ENCODE measurements at places on chromosomes 16 and 17.

DNA sequence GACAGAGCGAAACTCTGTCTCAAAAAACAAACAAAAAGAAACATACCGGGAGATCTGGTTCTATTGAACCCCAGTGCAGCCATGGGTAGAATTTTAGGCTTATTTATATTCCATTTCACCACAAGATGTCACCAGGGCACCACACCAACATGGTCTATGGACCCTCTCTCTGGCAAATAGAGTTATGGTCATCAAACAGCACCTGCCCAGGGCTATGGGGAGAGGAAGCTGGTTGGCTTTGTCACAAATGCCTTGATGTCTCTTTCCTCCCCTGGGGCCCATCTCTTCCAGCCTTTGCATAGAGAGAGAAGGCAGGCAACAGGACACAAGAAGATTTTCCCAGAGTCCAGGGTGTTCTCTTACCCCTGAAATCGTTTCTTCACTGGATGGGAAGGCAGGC is 128.4 kb downstream of the WWOX start:
- DNase-seq, result no peak

DNA sequence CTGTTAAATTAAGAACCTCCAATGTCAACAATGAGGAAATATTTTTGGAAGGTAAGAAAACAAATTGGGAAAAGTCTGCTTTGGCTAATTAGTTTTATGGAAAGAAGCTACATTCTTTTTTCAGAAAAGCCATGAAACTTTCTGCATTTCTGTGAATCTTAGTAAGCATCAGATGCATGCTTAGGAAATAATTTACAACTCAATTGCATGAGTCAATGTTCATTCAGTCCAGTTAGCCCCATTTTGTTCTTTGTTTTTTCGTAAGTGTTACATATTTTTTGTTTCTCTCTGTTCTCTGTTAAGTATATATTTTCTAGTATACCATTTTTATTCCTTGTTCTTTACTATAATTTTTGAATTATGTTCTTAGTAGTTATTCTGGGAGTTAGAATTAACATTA is 195.2 kb upstream of the KIF2B start:
- DNase-seq, result no peak

DNA sequence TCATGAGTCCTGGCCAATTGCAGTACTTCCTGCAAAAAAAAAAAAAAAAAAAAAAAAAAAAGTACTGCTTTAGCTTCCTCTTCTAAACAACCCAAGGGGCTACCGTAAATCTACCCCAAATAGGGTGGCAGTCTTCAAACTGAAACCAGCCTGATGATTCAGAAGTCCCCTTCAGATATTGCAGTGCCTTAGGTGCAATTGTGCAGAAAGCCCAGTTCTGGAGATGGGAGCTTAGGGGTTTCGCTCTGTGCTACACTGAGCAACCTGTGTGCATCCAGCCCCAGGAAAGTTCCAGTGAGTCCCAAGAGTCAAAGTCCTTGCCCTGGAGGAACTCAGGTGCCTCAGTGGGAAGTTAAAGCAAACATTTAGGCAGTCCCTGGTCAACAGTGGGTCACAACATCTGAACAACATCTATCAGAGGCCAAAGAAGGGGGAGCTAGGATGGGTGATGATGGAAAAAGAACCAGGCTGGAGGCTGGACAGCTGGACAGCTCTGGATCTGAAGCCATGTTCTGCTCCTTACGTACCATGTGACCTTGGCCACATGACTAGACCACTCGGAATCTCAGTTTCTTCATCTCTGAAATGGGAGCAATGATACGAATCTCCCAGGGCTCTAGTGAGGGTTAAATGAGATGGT is 6.7 kb upstream of the CIITA start:
- DNase-seq, result no peak

DNA sequence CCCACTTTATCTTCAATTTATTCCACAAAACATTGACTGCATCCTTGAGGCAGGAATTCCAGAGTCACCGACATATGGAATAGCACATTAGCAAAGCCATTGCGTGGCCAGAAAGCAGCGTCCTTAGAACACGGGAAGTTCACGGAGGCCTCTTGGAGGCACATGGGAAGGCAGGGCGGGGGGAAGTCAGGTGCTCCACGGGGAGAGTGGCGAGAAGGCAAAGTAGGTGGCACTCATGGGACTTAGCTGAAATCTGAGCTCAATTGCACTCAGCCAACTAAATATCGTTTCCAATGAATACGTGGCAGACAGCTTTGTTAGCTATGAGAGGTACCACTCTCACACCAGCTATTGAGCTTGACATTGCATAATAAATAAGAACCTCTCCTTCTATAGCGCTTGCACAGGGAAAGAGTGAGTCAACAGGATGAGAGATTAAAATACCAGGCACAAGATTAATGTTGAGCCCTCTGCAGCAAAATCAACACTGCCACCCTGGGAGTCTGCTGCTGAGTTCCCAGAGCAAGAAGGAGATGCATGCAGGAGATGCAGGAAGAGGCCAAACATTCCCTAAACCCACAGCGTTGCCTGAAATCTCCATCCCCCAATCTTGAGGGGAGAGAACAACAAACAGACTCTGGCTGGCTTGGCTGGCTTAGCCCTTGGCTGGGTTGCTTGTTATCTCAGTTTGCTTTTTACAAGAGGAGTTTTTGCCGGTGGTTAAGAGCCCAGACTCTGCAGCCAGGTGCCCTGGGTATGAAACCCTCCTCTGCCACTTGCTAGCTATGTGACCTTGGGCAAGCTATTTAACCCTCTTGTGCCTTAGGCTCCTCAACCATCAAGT is 28.8 kb downstream of the ABCC12 start:
- DNase-seq, result no peak

DNA sequence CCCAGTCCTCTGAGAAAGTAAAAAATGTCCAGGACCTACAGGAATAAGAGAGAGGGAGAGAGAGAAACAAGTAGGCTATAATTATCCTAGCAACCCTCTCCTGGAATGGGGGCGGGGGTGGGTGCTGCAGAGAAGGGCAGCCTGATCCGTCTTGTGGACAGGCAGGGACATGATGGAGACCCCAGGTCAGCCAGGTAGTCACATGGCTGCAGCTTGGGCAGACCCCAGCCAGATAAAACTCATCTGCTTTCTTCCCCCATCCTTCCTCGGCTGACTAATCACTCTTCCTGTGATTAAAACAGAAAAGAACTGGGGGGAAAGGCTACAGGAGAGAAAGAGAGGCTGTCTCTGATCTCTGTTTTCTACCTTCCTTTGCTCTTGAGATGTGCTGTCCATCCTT is 32.6 kb downstream of the COPZ2 start:
- DNase-seq, result no peak

- no peak for DNase-seq
These were observed 7.4 kb downstream of the CACNG4 start for GRCh38 chr17:66971730-66972441.

- DNase-seq, result no peak
These were observed 50.1 kb upstream of the NACA2 start for GRCh38 chr17:61641084-61641483.

GRCh38 chr16:64408699-64409098 is 713.2 kb downstream of the CDH11 start:
- DNase-seq, result no peak

GRCh38 chr16:75202069-75202590 is 4.8 kb downstream of the CTRB2 start:
- DNase-seq, result no peak

DNA sequence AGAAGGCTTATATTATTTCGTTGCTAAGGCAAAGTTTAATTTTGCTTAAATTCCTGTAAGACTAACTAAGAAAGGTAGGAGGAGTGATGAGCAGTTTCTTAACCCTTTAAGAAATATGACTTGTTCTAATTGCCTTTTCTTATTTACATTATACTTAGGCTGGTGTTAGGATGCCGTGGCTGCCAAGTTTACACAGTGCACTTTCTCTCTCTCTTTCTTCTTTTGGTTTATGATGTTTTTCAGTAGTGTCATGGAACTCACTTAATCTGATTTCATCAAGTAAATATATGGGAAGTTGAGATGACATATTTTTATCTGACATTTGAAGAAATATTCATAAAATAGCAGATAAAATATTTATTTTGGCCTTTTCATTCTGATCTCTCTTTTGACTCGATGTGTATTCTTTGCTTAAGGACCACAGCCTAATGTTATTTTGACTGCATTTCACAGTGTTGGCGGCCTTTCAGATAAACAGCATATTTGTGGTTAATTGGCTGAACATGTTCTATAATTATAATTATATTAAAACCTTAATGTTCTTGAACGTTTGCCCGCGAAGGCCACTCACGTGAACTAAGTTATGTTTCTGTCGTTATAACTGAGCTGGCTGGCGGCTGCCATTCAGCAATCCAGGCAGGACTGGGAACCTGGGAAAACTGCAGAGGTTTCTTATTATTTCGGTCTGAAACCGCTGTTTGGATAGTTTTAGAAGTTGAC is 191.6 kb downstream of the WWOX start:
- DNase-seq, result no peak

DNA sequence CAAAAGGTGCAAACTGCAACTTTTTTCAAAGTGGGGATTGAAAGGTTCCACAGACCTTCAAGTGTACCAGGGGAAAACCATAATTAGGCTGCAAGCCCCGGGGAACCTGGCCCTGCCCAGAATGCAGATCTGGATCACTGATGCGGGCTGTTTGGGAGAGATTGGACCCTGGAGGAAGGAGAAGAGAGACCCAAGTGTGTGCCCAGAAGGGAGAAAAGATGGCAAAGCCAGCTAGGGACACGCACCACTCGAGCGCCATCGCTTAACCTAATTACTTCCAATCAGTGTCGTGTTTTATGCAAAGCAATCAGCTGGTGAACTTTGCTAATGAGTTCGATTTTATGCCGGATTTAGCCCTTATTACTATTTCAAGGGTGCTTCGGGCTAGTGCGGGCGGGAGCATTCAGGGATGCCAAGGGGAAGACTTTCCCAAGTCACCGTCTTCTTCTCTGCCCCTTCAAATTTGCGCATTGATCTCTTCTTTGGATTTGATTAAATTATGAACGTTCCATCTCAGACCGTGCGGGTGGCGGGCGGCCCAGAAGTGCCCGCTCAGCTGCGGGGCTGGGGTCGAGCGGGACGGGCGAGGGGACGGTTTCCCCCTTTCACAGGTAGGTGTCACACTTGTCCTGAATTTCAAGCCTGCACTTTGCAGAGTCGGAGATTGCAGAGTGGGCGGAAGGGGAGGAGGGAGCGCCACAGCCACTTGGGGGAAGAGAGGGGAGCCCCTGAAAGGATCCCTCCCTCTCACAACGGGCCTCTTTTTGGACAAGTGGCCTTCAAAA is 4.0 kb downstream of the IRX5 start:
- DNase-seq, result no peak

GRCh38 chr17:48663134-48663924 is 37.2 kb upstream of the HOXB9 start:
- no peak for DNase-seq

DNA sequence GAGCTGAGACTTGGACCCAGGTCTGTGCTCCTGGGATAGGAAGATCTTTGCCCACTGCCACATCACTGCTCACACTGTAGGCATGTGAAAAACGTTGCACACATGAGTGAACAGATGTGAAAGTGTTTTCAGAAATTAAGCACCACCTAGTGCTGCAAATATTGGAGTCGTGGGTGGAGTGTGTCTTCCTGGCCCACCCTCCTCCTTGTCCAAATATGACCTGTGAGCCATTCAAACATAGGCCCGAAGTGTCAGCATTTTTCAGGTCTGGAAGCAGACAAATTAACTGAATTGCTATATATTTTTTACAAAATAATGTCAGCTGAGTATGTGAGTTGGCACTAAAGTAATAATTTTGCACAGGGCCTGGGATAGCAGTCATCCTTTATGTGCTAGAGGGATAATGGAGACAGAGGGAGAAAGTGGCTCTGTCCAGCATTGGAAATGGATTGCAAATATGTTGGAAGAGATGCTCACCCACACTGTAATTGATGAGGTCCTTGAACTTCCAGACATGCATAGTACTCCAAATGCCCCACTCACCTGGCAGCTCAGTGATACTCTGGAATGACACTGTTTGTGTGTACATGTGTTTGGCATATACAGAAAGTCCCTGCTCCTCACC is 58.7 kb downstream of the ACSM1 start:
- DNase-seq, result no peak

- no peak for DNase-seq
These were observed 15.0 kb downstream of the CAVIN1 start for GRCh38 chr17:42408061-42408460.

DNA sequence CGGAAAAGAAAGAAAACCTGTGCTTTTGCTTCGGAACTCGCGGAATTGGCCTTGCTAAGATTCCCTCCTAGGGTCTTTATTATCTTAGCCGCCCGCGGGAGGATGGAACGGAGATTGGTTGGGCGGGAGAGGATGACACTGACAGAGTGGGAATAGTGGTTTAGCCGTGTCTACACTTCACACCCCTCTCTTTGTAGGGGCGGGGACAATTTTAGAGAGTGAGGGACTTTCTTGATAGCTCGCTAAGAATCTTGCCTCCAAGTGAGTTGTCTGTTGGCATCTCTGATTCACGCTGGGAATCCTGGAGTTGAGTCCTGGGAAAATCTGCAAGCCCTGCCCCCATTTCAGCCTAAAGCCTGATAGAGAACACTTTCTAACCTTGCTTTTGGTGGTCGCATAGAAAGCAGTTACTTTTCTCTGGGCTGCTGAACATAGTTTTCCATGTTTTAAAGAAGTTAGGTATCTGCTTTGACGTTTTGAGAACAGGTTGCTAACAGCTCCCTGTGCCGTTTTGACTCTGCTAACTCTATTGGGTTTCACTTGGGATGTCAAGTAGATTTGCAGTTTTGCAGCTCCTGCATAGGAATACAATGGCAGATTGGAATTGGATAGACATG is 697 bp downstream of the NOL11 start:
- peak; percentile 29 for DNase-seq

GRCh38 chr17:75848523-75849278 is 4.5 kb upstream of the UNC13D start:
- peak; percentile 89 for DNase-seq

DNA sequence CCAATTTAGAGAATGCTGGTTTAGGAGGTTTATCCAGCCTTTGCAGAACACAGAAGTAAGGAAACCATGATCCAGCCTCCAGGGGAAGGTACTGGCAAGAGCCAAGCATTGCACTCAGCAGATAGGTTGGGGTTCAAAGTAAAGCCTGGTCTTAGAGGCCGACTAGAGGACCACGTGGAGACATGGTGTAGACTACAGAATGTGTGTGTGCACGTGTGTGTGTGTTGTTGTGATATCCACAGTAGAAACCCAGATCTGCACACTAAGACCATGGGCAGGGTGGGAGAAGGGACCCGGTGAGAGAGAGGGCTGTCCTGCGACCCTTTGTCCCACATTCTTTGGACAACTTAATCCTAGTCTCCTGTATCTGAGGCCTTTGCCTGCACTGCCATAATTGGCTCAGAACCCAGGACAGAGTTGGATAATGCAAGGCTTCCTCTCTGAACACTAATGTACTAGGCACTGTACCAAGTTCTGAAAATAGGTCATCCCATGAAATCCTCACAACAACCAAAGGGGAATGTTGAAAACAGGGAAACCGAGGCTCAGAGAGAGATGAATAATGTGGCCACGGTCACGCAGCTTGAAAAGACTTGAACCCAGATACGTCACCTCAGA is 325.1 kb upstream of the HSBP1 start:
- DNase-seq, result no peak

GRCh38 chr17:6930749-6931148 is 65.1 kb upstream of the ALOX12 start:
- DNase-seq, result no peak

GRCh38 chr17:82859431-82860403 is 19.9 kb upstream of the ZNF750 start:
- DNase-seq, result peak; percentile 74
